ENCODE measurements at places on chromosomes 1 and 21.

GRCh38 chr1:186923486-186923885 lies 94.7 kb downstream of the PLA2G4A start:
- no peak for DNase-seq

- no peak for DNase-seq
These were observed 485.3 kb upstream of the PTBP2 start for GRCh38 chr1:96236156-96236739.

- no peak for DNase-seq
These were observed 1.2 kb downstream of the HSPG2 start for GRCh38 chr1:21935891-21936365.

- no peak for DNase-seq
These were observed 10.0 kb downstream of the MAP3K21 start for GRCh38 chr1:233337505-233337904.

GRCh38 chr21:32253215-32253641 lies 25.6 kb downstream of the MIS18A start:
- DNase-seq, result no peak

GRCh38 chr1:184161071-184161698 lies 109.7 kb downstream of the TSEN15 start:
- no peak for DNase-seq

GRCh38 chr1:24198766-24199165 lies 11.7 kb upstream of the IFNLR1 start:
- DNase-seq, result no peak

- no peak for DNase-seq
These were observed 65.4 kb downstream of the SYDE2 start for GRCh38 chr1:85135392-85135798.

DNA sequence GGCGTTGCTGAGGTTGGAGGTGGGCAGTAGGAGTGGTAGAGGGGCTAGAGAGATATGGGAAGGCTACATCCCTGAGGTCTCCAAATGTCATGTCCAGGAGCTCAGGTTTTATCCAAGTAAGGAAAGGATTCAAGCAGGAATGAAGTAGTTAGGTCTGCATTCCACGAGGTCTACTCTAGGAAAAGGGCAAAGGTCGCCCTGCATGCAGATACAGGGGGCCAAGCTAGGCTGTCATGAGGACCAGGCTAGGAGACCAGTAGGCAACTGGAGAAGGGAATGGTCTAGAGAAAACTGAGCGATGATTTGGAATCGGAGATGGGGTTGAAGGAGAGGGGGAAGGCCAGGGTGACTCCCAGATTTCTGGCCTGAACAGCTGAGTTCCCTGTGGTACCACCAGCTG lies 48.7 kb downstream of the IRF2BP2 start:
- no peak for DNase-seq

GRCh38 chr1:210848474-210848873 lies 285.5 kb downstream of the KCNH1 start:
- DNase-seq, result no peak

GRCh38 chr21:37546949-37547614 lies 180.5 kb downstream of the DYRK1A start:
- no peak for DNase-seq

DNA sequence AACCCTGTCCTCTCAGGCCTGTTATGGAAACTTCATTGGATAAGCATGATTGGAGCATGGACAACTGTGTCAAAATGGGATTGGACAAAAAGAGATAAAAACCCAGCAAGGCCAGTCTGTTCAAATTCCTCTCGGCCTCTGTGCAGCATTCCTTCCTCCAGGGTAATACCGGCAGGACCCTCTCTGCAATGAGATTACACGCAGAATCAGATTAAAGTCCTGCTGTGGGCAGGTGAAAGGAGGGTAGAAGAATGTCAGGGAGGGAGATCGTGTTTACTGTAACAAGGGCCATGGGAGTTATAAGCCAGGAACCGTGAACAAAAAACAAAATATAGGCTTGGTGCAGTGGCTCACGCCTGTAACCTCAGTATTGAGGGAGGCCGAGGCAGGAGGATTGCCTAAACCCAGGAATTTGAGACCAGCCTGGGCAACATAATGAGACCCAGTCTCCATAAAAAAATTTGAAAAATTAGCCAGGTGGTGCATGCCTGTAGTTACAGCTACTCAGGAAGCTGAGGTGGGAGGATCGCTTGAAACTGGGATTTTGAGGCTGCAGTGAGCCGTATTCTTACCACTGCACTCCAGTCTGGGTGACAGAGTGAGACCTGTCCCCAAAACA lies 5.6 kb upstream of the EFHD2 start:
- DNase-seq, result no peak

All from amygdala (tissue), 56 donors.